ENCODE measurements at places on chromosomes 1 and 21.

DNA sequence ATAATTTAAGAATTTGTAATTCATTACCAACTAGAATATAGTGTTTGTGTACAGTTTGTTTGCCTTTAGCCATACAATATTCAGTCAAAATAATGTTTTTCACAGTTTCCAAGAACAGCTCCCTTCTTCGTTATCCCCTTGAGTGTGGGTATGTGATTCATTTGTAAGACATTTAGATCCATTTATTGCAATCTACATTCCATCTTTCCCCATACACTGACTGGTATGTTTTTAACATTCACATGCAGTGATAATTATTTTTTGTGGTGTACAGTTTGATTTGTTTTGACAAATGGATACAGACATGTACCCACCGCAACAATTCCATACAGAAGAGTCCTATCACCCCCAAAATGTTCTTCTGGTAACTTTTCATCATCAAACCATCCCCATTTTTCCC, 589.1 kb upstream of the ADAMTS5 start:
- DNase-seq, result no peak

GRCh38 chr1:219967361-219967760, 39.0 kb upstream of the SLC30A10 start:
- DNase-seq, result no peak

GRCh38 chr1:109151146-109151990, 37.5 kb downstream of the ELAPOR1 start:
- DNase-seq, result no peak

GRCh38 chr1:115654125-115654524, 12.4 kb downstream of the VANGL1 start:
- DNase-seq, result no peak

GRCh38 chr1:70718086-70718630, 307.1 kb downstream of the CTH start:
- no peak for DNase-seq

DNA sequence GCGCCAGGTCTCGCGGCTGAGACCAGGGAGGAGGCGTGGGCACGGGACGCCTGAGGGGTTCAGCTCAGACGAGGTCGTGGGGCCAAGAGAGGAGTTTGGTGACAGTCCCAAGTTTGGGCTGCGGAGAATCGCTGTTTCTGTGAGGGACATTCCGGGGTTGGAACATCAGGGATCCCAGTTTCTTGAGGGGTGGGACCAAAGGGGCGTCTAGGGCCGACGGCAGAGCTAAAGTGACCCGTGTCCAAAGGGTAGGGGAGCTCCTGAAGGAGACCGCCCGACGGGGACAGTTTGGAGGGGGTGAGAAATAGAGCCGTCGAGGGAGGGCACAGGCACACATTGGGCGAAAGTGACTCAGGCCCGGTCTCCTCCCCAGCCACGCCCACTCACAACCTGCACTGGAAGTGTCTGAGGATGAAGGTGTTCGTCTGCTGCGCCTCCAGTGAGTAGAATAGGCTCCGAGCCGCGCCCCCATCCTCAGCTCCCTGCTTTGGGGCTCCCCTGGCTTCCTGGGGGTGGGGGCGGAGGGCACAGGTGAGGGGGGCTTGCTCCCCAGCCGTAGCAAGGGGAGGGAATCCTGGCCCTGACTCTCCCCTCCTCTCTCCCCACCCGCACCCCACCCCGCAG, 7.0 kb downstream of the EFNA3 start:
- DNase-seq, result peak; percentile 80

GRCh38 chr1:38062361-38063288, 16.0 kb upstream of the POU3F1 start:
- DNase-seq, result no peak

- DNase-seq, result no peak
Observed at GRCh38 chr1:226654046-226654667, 84.9 kb downstream of the ITPKB start.

GRCh38 chr1:177190308-177190970, 19.7 kb downstream of the BRINP2 start:
- DNase-seq, result no peak

- DNase-seq, result no peak
Observed at GRCh38 chr1:170685166-170685565, 21.2 kb downstream of the PRRX1 start.

DNA sequence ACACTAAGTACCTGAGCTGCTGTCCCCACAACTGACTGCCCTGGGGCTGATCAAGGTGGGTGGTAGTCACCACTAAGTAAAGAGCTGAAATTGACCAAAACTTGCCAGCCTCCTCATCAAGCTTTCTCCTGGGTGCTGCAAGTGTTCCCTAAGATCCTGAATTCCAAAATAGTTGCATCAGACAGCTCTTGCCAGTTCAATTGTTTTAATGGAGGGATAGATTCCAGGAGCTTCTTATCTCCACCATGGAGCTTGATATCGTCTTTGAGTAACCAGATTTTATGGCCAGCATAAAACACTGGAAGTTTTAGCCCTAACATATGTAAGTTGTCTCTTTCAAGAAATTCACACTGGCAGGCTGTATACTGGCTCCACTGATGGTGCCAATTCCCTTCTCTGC, 90.3 kb downstream of the NID1 start:
- DNase-seq, result no peak

DNA sequence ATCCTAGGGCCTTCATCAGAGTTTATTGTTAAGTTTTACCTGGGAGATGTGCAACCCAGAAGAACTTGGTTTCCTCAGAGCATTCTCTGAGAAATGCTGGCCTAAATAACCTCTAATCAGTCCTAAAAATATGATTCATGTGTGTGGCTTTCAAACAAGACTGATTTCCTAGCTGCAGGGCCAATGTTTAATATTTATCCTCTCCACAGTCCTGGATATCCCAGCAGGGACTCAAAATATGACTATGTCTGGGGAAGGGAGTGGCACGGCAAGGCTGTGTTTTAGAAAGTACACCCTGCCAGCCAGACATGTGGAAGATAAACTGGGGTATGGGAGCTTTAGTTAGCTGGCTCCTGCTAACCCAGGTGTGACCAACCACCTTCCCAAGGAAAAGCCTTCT, 26.3 kb downstream of the PLPP3 start:
- DNase-seq, result no peak

DNA sequence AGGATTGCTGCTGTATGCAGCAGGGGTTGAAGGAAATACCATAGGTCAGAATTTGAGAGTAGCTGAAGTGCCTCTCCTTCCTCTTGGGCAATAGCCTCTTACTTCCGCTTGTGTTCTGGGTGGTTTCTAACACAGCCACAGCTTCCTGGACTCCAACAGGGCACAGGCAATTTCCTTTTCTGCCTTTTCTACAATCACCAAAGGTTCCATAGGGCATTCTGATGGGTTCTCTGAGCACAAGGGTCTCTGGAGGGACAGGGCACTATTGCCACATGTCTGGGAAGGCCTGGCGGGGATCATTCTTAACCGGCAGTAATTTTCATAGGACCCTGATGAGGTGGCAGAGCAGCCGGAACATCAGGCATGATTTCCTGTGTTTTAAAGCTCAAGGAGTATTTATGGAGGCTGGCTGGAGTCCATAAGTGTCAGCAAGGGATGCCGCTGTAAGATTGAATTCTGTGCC, 5.5 kb upstream of the AGTRAP start:
- DNase-seq, result no peak

GRCh38 chr1:163191301-163191700, 11.4 kb downstream of the RGS5 start:
- no peak for DNase-seq

DNA sequence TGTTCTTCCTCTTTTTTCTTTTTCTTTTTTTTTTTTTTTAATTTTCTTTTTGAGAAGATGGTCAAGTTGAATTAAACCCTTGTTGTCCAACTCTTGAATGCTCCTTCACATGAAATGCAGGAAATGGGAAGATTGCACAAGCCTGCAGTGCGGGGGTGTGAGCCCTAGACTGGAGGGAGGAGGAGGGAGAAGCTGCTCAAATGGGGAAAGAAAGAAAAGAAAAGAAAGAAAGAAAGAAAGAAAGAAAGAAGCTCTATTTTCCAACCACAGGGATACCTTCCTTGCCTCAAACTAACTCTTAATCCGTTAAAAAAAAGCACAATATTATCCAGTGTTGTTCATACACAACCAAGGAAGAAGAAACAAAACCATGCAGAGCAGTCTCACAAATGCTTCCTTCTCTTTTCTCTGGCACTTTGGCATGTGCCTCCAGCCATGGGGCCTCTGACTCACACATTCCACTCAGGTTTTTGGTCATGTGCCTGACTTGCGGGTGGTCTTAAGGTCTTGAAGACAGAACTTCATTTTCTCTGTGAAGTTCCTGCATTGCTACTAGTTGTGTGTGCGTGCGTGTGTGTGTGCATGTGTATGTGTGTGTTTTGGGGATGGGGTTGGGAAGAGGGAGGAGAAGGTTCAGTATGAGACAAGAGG, 276.1 kb downstream of the RPS6KC1 start:
- DNase-seq, result no peak

DNA sequence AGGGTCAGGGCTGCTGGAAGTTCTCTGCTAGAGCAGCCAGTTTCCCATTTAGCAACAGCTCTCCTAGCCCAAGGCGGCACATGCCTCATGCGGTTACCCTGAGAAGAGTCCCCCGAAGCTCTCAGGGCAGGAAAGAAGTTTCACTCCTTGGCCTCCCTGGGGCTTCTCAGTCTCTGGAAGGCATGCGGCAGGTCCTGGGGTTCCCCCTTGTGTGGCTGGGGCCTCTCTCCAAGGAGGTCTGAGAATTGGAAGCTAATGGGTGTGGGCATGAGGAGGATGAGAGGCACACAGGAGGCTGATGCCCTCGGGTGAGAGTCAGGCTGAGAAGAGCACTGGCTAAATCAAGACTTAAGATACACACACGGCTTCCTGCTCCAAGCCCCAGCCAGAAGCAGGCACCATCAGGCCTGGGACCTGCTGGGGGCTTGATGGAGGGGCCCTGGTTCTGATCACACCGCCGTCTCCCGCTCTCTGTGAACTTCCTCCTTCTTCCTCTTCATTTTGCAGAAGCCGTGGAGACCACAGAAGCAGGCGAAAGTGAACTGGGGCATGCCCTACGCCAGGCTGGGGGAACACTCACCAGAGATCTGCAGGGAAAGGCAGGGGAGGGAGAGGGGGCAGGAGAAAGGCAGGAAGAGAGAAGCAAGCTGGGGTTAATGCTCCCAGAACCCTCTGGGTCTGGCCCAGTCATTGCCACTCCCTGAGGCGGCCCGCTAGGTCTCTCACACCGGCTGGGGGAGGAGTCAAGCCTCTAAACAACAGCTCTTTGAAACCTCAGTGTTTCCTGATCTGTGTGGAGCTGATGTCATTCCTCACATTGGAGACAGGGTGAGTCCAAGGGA, 15.1 kb downstream of the BLACAT1 start:
- peak; percentile 65 for DNase-seq

GRCh38 chr21:25424048-25424447, 183.2 kb downstream of the MRPL39 start:
- no peak for DNase-seq

- no peak for DNase-seq
Observed at GRCh38 chr1:19533626-19534025, 48.3 kb upstream of the CAPZB start.

GRCh38 chr1:172647110-172647564, 11.8 kb upstream of the FASLG start:
- DNase-seq, result peak; percentile 30
